ENCODE measurements at places on chromosomes 12 and 14.

DNA sequence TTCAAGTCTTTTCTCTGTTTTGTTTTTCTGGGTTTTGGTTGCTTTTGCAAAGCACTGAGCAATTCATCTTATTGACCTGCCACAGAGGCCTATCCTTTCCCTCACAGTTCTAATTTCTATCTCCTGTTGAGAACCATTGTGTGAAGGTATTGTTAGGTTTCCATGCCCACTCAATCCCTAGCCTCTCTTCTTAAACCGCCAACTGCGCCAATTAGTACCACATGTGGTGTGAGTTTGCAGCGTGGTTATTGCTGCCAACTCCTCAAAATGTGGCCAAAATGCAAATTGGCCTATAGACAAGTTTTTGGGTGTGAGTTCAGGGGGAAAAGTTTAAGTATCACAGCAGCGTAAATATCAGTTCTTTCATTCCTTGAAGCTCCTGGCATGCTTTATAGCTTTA lies 232.6 kb downstream of the FLRT2 start:
- DNase-seq: no peak

- no peak for DNase-seq
Observed at GRCh38 chr12:100688451-100688864, 106.1 kb upstream of the ANO4 start.

GRCh38 chr14:75096959-75097358 lies 27.5 kb downstream of the ZC2HC1C start:
- DNase-seq: no peak

DNA sequence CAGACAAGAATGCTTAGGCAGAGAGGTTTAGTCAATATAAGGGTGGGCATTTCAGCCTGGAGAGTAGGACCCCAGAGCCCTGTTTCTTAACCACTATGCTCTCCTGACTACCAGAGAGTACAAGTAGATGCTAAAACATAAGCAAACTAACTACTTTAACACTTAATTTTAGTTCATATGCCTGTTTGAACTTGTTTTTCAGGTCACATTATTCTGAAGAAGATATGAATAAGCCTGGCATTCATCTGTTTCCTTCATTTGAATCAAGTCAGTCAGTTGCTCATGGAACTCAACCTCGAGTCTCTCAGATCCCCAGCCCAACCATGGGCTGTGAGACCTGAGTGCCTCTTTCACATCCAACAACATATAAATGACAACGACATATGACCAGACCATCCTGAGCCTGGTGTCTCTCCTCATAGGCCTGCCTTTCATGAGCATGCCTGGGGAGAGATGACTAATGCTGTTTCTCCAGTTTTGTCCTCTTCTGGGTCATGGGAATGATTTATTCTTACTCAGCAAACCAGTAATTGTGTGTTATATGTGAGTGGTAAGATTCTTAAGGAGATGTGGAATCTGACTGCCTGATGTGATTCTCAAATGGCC lies 251.1 kb upstream of the BTG1 start:
- no peak for DNase-seq

DNA sequence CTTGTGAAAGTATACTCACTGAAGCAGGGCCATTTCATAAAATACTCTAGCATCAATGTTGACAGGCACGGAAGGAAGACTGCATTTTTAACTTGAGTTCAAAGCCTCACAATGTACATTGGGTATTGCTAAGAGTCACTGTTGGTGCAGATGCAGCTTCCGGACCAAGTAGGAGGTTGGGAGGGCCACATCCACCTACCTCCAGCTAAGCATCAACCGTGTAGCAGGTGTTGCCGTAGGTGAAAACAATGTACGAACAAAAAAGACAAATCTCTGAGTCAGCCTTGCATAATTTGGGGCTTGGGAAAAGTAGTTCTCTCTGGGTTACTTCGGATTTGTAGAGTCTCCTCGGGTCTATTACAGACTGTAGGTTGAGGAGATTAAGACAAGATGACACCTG lies 48.1 kb downstream of the TMTC1 start:
- DNase-seq: no peak

GRCh38 chr14:73977896-73978295 lies 27.8 kb downstream of the COQ6 start:
- DNase-seq: no peak

DNA sequence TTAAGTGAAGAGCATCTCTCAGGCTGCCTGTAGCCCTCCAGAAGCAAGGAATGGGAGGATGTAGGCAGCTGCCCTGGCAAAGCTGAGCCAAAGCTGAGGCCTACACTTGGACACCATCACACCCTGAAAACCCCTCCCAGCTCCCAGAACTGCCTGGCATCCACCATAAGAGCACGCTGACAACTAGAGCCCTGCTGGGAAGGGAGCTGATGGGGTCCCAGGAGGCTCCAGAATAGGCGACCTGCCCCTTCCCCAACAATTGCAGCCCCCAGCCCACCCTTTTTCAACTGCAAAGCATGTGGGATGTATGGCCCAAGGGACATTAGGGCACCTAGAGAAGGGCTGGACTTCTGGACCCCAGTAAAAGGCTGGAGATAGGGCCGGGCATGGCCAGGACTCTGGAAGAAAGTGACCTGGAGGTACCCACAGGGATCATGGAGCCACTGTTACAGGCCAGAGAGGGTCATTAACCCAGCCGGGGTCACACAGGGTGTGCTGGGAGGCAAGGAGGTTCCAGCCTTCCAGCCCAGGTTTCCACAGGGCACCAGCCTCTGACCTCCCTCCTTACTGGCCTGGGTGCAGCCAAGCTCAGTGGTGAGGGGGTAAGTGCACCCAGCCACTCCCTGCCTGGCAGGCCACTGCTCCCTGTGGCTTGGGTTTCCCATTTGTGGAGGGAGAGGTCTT lies 27.8 kb downstream of the FAM222A start:
- DNase-seq: no peak

DNA sequence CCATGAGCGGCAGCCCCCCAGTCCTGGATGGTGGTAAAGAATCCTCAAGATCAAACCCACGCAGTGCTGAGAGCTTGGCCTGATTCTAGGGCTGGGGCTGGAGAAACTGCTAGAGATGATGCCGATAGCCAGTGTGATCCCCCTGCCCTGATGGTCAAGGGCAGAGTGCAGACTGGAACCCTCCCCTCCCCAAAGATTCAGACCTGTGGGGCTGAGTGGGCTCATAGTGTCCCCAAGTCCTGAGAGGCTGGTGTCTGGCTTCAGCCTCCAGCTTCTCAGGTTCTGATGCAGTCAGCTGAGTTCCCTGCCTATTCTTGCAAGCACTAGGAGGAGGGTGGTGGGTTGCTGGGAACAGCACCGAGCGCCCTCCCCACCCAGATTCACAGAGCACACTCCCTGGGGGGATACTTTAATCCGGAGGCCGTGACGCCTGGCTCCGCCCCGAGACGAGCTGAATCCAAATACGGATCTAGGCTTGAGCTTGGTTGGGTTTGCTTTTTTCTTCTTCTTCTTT lies 11.9 kb downstream of the RHOF start:
- DNase-seq: no peak

GRCh38 chr14:96442355-96442754 lies 50.4 kb downstream of the AK7 start:
- no peak for DNase-seq

- no peak for DNase-seq
Observed at GRCh38 chr14:69610020-69610873, 1.1 kb upstream of the SUSD6 start.

- DNase-seq: no peak
Observed at GRCh38 chr14:96926001-96926400, 128.8 kb downstream of the VRK1 start.

Measured in activated CD4-positive, CD25-positive, alpha-beta regulatory T cell (primary cell).